ENCODE measurements at places on chromosomes 5 and 9. TPM values are rescaled to one million over a fixed set of nuclear protein-coding genes. Genes with fewer than 3 reads are reported as not detected.

SPATA24 gene
- 4.4 TPM for total RNA-seq

ZNF658 gene
- total RNA-seq: 1.7 TPM

SGTB gene
- 5.6 TPM for total RNA-seq

MRPL36 gene
- 89.4 TPM for total RNA-seq

PCA3 gene
- total RNA-seq: not detected

SPATA9 gene
- not detected for total RNA-seq

DMRT2 gene
- not detected for total RNA-seq

NR4A3 gene
- 1.7 TPM for total RNA-seq

THBS4 gene
- 0.23 TPM for total RNA-seq

APBA1 gene
- total RNA-seq: 0.16 TPM

ACOT12 gene
- total RNA-seq: not detected

SGCD gene
- total RNA-seq: 3.3 TPM

NEURL1B gene
- 8.5 TPM for total RNA-seq

SPATA31E1 gene
- not detected for total RNA-seq

BSPRY gene
- 0.06 TPM for total RNA-seq

SLC27A6 gene
- not detected for total RNA-seq

LIFR gene
- total RNA-seq: 8.3 TPM

JAKMIP2 gene
- total RNA-seq: not detected
